ENCODE measurements at places on chromosomes 1 and 21. TPM values are rescaled to one million over a fixed set of nuclear protein-coding genes. Genes with fewer than 3 reads are reported as not detected.

SORT1 gene
- 48.8 TPM for total RNA-seq

SHISA4 gene
- total RNA-seq, result 2.3 TPM

ERVH48-1 gene
- total RNA-seq, result 0.49 TPM

PGBD5 gene
- total RNA-seq, result 0.66 TPM

SELENBP1 gene
- total RNA-seq, result 1.8 TPM

SPRR2B gene
- not detected for total RNA-seq

TMPRSS3 gene
- total RNA-seq, result 0.15 TPM

DNA sequence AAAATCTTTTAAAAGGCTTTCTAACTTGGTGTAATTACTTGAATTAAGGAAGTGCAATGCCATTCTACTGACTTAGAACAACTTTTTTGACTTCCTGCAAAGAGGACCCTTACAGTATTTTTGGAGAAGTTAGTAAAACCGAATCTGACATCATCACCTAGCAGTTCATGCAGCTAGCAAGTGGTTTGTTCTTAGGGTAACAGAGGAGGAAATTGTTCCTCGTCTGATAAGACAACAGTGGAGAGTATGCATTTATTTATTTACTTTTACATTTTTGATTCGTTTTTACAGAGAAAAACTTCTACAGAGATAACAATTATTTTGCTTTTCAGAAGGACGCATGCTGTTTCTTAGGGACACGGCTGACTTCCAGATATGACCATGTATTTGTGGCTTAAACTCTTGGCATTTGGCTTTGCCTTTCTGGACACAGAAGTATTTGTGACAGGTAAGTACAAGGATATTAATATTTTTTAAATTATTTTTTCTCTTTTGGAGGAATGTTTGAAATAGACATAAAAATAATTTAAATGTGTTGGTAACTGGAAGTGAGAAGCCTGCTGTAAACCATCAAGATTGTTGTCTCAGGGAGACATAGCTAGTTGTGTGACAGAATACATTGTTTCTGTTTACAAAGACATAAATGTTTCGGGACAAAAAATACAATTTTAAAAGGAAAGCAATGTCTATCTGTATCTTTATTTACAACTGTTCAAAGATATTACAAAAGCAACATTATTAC lies at the start of gene PTPRC:
Gene PTPRC, plus strand, starts transcription at position 147 of the 742 bp plus-strand sequence. Its CDS starts 229 bp downstream, at position 376.
- ATAC-seq, result no peak

DNA sequence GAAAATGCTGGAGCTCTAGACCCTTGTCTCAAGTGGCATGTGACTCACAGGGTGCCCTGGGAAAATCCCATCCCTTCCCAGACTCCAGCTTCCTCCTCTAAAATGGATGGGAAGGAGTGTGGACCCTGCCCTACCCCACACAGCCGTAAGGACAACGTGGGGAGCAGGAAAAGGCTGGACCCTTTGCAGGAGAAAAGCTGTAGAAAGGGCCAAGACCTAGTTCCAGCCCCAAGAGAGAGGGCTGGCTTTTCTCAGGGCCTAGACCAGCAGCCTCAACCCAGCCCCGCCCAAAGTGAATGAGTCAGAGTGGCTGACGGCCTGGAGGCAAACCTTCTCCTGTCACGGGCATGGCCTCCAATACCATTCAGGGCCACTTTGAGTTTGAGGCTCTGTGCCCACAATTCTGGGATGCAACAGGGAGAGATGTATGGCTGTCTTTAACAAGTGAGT lies 1.1 kb downstream of the LAMB3 start:
- peak; percentile 84 for ATAC-seq

GRCh38 chr1:202192770-202193613 lies 607 bp upstream of the LGR6 start:
- peak; percentile 49 for ATAC-seq

DNA sequence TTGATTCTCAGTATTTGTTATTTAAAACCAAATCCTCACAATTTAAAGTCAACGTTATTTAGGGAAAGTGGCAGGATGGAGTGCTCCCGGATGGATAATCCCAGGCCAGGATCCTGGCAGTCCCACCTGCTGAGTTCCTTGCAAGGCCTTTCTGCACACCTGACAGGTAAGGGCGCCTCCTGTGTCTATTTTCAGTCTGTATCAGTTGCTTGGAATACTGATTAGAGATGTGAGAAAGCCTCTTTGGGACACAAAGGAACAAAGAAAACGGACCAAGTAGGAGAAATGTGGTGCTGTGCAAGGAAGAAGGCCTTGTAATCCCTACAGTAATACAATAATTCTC lies 12.2 kb downstream of the STYXL2 start:
- ATAC-seq, result no peak

GRCh38 chr1:212507369-212507768 lies 74.6 kb downstream of the NENF start:
- peak; percentile 49 for ATAC-seq

DNA sequence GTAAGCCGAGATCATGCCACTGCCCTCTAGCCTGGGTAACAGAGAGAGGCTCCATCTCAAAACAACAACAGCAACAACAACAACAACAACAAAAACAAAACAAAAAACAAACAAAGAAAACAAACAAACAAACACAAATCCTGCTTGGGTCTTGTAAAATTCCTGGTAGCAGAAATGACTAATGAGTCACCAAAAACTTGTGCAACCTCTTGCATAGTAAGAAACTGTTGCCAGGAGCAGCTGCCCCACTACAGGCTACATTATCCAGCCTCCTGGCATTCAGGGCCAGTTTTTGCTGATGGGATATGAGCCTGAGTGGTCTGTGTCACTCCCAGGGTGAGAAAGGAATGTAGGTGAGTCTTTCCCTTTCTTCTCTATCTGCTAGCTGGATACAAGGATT lies 245.4 kb downstream of the TNR start:
- no peak for ATAC-seq

GRCh38 chr1:170619241-170620028 lies 44.5 kb upstream of the PRRX1 start:
- no peak for ATAC-seq

GRCh38 chr1:172900376-172900997 lies 150.3 kb downstream of the TNFSF18 start:
- ATAC-seq, result no peak

DNA sequence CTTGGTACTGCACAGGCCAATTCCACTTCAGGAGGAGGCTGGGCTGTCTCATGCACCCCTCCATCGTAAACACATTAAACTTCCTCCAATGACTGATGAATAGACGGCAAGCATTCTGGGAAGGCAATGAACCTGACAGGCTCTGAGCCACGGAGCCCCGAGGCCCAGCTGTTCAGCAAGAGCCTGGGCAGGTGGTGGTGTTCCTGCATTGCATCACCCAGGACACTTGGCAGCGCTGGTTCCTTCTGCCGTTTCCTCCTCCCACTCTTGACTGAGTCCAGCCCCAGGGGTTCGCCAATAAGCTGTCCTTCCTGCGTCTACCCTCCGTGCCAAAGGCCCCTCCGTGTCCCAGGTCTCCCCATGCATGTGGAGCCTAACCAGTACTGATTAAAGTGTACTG lies 109.8 kb downstream of the JAK1 start:
- peak; percentile 59 for ATAC-seq

- ATAC-seq, result no peak
Observed at GRCh38 chr1:53556657-53557227, 97.5 kb downstream of the DMRTB1 start.

DNA sequence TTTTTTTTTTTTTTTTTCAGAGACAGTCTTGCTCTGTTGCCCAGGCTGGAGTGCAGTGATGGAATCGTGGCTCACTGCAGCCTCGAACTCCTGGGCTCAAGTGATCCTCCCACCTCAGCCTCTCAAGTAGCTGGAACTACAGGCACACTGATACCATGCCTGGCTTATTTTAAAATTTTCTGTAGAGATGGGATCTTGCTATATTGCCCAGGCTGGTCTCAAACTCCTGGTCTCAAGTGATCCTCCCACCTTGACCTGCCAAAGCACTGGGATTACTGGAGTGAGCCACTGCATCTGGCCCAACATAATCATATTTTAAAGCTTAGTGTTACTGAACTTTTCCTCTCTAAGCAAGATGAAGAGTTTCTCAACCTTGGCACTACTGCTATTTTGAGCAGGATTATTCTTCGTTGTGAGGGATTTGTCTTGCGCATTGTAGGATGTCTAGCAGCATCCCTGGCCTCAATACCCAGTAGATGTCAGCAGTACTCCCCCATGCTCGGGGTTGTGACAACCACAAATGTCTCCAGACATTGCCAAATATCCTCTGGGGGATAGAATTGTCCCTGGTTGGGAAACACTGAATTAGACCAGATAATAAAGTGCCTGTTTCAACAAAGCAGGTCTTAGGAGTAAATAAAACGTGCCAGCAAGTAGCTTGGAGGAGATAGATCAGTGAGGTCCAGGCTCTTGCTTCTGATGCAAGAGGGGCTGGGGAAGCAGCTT lies 15.1 kb upstream of the THRAP3 start:
- no peak for ATAC-seq
